ENCODE measurements at places on chromosomes 5 and 9.

GRCh38 chr9:12785260-12785770, 10.5 kb downstream of the LURAP1L start:
- DNase-seq, result no peak

- DNase-seq, result no peak
Measured at GRCh38 chr5:10828241-10828640, 67.2 kb upstream of the DAP start.

GRCh38 chr9:135711391-135711790, 9.4 kb downstream of the KCNT1 start:
- DNase-seq, result no peak

GRCh38 chr9:127021664-127022363, 100.6 kb downstream of the ANGPTL2 start:
- DNase-seq, result no peak

DNA sequence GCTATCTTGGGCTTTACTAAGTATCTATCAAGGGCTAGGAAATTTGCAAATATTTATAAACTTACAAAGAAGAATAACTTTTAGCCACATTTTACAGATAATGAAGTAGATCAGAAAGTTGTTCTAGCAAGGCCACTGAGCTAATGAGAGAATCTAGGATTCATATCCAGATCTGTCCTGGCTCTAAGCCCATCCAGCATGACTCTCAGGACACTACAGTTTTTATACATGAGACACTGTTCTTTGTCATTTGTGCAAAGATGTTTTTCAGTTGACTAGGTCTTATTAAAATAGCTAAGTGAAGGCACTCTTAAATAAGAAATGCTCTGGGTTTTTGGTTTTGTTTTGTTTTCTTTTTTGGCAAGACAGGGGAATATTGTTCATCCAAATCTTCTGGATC, 273.1 kb downstream of the GABRB2 start:
- DNase-seq, result no peak

DNA sequence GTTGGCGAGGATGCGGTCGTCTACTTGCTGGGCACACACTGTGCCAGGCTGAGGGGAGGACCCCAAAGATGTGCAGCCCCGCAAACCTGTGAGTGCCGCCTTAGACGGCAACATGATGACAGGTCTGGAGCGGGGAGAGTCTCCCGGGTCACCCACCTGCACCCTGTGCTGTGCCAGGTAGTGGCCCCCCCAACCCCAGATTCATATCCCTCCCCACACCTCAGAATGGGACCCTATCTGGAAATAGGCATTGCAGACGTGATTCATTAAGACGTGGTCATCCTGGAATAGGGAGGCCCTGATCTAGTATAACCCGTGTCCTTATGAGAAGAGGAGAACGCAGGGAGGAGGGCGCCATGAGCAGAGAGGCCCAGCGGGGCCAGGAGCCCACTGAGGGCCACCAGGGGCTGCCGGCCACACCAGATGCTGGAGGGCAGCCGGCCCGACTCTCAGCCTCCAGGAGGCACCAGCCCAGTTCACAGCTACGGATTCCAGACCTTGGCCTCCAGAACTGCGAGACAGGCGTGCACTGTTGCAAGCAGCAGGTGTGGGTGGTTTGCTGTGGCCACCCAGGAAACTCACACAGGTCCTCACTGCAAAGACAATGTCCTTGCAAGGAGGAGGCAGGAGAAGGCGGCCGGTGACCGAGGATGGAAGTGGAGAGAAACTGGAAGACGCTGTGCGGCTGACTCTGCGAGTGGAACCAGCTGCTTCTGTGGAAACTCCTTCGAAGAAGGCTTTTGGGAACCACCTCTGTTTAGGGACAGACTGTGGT, 131.9 kb upstream of the LPCAT1 start:
- DNase-seq, result no peak

DNA sequence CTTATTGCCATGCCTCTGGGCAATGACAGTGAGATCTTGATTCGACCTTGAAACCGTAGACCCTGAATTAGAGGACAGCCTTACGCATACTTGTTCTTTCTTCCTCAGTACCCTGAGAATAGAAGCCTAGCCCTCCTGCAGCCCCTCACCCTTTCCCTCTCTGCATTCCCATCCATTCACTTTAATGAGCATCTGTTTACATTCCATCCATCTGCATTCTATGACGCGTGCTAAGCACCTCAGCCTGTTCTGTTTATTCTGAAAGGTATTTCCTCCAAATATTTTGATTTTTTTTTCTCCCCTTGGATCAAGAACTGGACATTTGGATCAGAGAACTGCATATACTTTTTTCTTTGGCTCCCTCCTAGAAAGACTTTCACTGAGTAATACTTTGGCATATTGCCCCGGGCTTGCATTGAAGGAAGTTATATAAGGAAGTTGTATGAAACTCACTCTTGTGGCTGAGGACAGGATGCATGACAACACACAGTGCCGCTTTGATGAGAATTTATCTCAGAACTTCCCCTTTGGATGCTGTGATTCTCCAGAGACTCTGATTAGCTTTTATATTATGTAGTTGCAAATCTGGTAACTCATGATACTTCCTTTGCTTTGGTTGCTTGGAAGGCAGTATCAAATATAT, 15.7 kb downstream of the TMEM8B start:
- peak; percentile 65 for DNase-seq

DNA sequence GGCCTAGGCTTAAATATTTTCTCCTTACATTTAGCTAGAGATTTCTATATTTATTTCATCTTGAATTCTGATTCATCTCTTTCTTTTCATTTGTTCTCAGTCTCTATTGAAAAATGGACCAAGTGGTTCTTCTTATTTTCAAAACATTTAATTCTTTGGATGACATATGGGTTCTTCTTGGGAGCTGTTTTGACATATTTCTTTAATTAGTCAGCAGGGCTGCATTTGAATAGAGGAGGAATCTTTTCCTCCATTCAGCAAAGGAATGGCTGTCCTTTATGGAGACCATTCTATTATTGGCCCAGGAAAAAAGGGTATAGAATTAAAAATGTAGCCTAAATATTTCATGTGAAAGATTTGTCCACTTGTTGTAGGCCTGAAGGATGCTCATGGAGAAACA, 109.9 kb downstream of the RPS23 start:
- no peak for DNase-seq

DNA sequence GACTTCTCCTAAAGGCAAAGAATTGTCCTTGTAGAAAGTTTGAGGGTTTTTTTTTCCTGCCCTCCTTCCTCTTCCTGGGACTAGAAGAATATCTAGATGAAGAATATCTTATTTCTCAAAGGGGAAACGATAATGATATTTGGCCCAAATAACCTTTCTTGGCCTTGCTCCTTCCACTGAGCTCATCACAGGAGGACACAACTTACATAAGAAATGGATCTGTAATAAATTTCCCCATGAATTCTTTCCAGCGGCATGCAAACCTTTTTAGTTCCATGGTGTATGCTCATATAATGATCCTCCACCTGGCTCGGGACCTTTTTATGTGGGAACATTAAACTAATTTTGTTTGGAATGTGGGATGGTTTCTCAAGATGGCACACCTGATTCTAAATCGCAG, 304.4 kb downstream of the DMRT2 start:
- DNase-seq, result no peak

GRCh38 chr5:6732634-6733410, 19.6 kb downstream of the TENT4A start:
- DNase-seq, result no peak

DNA sequence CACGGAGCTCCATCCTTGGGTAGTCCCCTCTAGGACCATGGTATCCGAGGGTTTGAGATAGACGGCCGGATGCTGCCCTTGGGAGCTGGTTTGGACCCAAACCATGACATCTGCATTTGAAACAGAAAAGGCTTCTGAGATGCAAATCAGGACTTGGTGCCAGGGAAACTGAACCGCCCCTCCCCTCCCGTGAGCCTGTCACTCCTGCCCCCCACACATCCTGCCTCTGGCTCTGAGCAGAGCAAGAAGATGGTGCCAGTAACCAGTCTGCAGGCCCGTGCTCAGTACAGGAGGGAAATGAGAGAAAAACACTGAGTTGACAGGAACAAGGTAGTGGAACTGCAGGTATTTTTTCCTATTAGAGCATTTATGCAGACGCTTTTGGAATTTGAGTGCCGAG, 18.6 kb downstream of the ARPC5L start:
- DNase-seq, result no peak

DNA sequence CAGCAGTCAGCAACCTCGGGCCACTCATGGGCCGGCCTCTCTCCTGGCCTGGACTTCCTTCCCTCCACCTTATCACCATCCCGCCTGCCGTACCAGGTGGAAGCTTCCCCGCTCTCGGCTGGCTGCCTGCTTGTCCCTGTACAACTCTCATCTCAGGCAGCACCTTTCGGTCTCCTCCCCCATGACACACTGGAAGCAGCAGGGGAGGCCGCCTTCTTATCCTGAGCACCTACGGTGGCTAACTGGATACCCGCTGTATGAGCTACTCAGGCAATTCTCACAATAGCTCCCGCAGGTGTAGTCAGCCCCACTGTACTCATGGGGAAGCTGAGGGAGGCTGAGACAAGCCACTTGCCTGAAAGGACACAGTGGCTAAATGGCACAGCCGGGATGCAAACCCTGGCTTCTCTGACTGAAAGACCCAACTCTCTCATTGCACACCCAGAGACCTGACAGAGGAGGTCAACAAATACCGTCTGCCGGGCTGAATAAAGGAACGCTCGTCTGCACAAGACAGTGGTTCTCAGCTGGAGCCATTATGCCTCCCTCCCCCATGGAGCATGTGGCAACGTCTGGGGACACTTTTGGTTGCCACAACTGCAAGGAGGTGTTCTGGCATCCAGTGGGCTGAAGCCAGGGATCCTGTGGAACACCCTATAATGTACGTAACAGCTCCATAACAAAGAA, 9.6 kb downstream of the STK10 start:
- peak; percentile 31 for DNase-seq

DNA sequence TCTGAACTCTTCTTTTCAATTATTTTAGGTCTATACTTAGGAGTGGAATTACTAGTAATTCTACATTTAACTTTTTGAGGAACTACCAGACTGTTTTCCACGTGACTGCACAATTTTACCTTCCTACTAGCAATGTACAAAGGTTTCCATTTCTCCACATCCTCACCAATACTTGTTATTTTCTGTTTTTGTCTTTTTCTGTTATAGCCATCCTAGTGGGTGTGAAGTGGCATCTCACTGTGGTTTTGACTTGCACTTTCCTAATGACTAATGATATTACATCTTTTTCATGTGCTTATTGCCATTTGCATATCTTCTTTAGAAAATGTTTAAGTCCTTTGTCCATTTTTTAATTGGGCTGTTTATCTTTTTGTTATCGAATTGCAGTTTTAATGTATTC, 136.9 kb upstream of the EGFLAM start:
- no peak for DNase-seq

DNA sequence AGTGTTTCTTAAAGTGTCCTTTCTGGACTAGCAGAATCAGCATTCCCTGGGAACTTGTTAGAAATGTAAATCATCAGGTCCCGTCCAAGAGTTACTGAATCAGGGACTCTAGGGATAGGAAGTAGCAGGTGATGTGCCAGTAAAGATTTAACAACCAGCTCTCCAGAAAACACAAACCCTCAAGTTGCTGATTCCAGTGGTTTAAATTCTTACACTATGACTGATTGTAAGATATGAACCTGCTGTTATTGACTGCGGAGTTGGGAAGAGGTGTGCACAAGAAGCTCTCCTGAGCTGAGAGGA, 39.1 kb upstream of the BASP1 start:
- DNase-seq, result no peak

- DNase-seq, result no peak
Measured at GRCh38 chr5:37771731-37772130, 68.1 kb downstream of the GDNF start.

DNA sequence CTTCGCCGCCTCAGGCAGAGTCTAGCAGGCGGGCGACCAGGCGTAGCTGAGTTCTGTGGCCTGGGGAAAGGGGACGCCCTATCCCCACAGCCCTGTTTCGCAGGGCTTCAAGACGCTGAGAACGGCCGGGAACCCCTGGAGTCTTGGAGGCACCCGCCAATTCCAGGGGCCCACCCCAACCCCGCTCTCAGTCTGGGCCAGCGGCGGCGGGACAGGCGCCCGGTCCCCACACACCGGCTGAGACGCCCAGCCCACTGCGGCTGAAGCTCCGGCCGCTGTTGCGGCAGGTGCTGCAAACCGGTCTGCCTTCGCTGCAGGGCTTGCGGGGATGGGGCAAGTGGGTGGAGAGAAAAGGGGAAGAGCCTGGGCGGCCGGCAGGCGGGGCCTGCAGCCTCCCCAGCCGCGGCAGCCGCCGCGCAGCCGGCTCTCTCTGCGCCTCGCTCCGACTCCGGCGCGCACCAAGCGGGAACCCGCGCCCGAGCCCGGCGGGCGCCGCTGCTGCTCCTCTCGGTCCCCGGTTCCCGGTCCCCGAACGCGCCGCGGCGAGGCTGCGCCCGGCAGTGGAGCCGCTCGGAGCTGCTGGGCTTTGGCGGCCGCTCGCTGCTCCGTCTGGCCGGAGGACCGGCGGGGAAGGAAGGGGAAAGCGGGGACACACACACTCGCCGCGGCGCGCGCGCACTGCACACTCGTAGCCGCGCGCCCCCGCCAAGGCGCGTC, at the start of gene PIP5K1B:
TSS of gene PIP5K1B (plus strand) at position 427 of the 717 bp plus-strand sequence. CDS start 117,375 bp downstream, outside the sequence.
- no peak for DNase-seq

GRCh38 chr9:87676976-87677775, 48.7 kb upstream of the CTSL start:
- no peak for DNase-seq

DNA sequence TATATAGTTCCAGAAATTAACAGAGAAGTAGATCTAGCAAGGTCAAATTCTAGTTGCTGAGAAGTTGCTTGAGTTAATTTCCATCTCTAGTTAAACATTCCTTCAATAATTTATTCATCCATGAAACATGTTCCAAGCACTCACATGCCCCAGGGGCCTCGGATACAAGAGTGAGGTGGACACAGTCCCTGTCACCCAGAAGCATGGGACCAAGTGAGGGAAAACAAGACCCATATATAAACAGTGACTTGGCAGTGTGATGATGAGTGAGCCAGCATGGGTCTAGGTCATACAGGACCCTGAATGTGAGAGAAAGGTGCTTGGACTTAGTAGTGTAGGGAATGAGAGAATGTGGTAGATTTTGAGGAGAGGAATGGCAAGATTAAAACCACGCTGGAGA, 216.9 kb downstream of the TTLL11 start:
- no peak for DNase-seq

GRCh38 chr9:71941998-71942567, 30.6 kb downstream of the C9orf85 start:
- no peak for DNase-seq

- DNase-seq, result no peak
Measured at GRCh38 chr9:69900406-69900805, 79.8 kb downstream of the CFAP95 start.

DNA sequence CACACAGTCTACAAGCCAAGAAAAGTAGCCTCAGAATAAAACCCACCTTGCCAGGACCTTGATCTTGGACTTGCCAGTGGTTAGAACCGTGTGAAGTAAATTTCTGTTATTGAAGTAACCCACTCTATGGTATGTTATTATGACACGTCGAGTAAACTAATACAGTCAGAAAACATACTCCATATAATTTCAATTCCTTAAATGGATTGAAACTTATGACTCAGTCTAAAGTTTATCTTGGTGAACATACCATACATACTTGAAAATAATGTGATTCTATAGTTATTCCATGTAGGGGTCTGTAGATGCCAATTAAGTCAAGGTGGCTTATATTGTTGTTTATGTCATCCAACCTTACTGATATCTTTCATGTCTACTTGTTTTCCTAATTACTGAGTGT, 950.7 kb downstream of the TLE4 start:
- DNase-seq, result no peak

GRCh38 chr5:75681125-75681830, 36.0 kb downstream of the POC5 start:
- peak; percentile 49 for DNase-seq

- no peak for DNase-seq
Measured at GRCh38 chr5:32233220-32233695, 59.1 kb upstream of the GOLPH3 start.

- DNase-seq, result no peak
Measured at GRCh38 chr5:1311439-1312055, 16.7 kb upstream of the TERT start.

Measured in CD4-positive, alpha-beta T cell treated with Interleukin-2 at 100 ng/mL for 4 hours (primary cell).